NCI-H1092 treated with DMSO at 0.1 percent for 48 hours (cell line): ENCODE measurements at places on chromosomes 16 and 17.

DNA sequence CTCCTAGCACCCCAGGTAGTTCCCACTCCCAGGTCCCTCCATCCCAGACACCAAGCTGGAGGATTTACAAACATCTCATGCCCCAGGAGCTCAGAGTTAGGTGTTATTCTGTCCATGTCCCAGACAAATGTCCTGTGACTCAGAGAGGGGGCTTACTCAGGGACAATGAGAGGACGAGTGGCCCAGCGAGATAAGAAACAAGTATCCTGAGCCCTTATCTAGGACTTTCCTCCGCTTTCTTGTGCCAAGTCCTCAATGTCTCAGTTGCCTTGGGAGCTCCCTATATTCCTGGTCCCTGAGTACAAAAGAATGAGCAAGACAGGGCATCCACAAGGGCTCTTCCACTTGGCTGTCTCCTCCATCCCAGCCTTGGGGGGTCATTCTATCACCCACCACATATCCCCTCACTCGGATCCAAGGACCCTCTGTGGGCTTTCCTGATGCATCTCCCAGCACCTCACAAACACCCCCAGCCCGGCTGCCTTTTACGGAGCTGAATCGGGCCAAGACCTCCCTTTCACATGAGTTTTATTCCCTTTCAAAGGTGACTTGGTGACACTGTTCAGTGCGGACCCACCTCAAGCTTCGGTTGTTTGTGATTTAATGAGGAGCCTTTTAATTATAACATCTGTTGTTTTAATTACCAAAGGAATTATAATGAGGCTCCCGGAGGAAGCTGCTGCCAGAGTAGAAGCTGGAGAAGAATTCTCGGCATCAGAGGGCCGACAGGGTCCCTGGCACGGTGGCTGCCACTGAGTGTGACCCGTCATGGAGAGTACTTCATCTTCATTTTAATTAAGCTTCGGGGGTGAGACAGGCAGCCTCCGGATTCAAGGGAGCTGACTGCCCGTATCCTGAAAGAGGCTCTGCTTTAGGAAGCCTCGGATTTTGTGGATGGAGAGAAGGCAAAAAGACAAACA is 121.5 kb downstream of the WSCD1 start:
- DNase-seq, result no peak

DNA sequence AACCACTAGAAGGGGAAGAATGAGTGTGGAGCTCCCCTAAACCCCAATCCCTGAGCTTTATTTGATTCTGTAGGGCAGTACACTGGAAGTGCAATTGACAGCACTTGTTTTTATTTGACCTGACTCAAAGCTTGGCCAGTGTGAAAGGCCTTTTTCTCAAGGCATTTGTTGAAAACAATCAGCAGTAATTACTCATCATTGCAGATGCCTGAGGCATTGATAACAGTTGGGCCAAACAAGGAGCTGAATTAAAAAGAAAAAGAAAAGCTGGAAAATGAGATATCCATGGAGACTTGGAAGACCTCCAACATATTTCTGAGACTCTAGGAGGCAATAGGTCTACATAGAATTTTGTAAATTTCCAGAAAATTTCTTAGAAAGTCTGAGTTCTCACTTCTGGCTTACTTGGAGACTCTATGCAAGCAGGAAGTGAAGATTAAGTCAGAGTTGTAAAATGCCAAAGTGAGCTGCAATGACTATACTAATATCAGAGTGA is 200.8 kb upstream of the KCNJ16 start:
- no peak for DNase-seq

- DNase-seq, result no peak
These were observed 72.6 kb downstream of the BANP start for GRCh38 chr16:88023786-88024185.

GRCh38 chr16:85698459-85698891 is 9.7 kb upstream of the GINS2 start:
- no peak for DNase-seq

- DNase-seq, result peak; percentile 46
These were observed 12.3 kb downstream of the CES4A start for GRCh38 chr16:67000384-67001351.

GRCh38 chr17:42750739-42751344 is 6.0 kb upstream of the EZH1 start:
- no peak for DNase-seq

GRCh38 chr16:4962716-4963115 is 4.6 kb downstream of the SEC14L5 start:
- no peak for DNase-seq

- DNase-seq, result no peak
These were observed 40.7 kb upstream of the DLX4 start for GRCh38 chr17:49928126-49928800.

- no peak for DNase-seq
These were observed 27.0 kb downstream of the RMI2 start for GRCh38 chr16:11372073-11372828.

- peak; percentile 96 for DNase-seq
These were observed 52.2 kb upstream of the SEC14L1 start for GRCh38 chr17:77088455-77089123.

DNA sequence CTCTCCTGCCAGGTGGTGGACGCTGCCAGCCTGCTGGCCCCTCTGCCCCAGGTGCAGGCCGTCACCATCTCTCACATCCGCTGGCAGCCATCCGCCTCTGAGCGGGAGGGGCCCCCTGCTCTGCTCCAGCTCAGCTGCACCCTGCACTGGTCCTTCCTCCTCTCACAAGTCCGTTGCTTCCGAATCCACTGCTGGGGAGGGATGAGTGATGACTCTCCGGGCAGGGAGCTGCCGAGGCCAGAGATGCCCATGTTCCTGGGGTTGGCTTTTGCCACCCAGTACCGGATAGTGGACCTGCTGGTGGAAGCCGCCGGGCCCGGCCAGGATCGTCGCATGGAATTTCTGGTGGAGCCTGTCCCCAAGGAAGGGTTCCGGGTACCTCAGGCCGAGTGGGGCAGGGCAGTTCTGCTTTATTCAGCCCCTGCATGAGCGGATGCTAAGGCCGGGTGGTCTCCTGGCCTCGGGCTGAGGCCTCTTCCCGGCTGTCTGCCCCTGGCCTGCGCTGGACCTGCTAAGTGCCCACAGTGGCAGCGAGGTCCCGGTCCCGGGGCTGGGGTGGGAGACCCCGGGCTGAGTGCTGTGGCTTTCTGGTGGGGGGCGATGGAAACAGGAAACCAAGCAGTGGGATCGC is 11.4 kb downstream of the ENGASE start:
- no peak for DNase-seq

DNA sequence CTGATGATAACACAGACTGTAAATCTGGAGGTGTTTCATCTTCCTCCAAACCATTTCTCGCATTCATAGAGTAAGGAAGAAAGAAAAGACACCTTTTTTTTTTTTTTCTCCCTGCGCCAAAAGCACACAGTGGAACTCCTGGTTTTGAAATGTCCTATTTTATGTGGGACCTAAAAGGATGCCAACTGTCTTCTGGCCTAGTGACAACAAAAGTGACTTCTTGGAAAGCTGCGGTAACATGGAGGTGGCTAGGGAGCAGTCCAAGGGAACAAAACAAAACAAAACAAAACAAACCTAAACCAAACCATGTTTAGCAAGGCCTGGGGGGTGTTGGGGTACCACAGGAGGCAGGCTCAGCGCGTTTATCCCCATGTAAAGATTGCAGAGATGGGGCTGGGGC is 174.8 kb downstream of the XYLT1 start:
- DNase-seq, result no peak

DNA sequence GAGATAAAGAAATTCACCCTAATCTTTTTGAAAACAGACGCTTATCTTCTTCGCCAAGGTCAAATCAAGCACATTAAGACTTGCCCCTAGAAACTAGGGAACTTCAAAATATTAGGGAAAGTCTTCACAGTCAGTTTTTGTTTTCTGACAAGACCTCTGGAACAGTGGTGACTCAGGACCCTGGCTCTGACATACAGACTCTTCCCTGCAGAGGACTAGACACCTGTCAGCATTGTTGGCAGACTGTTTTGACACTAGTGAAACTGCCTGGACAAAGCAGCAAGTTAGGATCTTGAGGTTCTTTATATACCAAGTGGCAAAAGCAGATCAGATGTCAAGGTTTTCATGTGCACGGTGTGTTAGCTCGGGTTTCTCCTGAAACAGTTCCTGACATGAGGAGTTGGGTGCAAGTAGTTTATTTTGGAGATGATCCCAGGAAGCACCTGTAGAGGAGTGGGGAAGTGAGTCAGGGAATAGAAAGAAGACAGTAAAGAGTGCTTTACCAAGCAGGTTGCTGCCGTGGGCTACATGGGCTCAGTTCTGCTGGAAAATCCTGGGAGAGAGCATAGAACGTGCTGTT is 182.0 kb upstream of the IRX5 start:
- DNase-seq, result peak; percentile 4

- DNase-seq, result no peak
These were observed 6.2 kb upstream of the SLC16A13 start for GRCh38 chr17:7029659-7030058.

DNA sequence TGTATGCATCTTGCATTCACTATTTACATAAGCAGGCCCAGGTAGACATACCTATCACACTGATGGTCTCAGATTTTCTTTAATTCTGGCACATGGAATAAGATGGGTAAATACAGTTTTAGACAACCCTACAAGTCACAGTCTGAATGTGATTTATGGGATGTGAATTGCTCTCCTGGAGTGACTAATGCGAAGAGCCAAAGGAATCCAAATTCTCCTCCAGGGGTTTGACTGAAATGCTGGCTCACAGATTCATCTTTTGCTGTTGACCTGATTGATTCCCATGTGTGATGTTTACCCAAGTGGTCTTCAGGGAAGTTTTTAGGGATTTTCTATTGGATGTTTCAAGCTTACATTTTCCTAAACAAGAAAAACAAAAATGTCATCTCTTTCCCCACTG is 277.9 kb upstream of the MON1B start:
- DNase-seq, result no peak

DNA sequence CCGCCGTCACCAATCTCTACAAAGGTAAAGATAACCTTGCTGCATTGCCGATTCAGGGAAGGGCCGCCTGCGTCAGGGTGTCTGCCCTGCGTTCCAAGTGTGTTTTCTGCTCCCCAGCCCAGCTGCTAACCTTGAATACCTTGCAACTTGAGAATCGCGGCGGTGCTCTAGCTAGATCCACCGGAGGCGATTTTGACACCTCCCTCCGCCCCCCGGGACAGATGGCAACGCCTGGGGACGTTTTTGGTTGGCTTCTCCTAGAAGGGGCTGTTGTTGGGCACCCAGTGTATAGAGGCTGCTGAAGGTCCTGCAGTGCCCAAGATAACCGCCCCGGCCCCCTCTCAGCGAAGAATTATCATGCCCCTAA is 1.5 kb downstream of the HAPSTR1 start:
- DNase-seq, result peak; percentile 43

DNA sequence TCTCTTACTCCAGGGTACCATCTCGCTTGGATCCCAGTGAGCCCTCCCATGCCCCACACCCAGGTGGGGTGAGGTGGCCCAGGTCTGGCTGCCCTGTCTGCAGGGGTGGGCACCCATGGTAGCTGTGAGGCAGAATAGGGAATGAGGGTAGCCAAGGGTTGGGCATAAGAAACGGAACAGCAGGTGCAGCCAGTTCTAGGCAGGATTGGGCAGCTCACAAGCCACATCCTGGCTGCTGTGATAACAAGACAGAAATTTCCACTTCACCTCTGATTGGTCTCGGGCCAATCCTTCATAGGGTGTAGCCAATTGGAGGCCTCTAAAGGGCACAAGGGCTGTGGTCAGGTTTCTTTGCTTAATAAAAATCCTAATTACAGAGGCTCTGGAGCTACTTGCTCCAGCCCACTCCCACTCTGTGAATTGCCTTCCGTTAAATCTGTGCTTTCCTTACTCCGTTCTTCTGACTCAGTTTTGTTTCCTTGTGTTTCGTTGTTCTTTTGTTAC is 1.5 kb upstream of the ARHGDIG start:
- peak; percentile 45 for DNase-seq

GRCh38 chr17:75695830-75696271 is 25.4 kb upstream of the ITGB4 start:
- DNase-seq, result no peak

GRCh38 chr17:13835151-13835550 is 233.4 kb upstream of the HS3ST3A1 start:
- DNase-seq, result no peak

- no peak for DNase-seq
These were observed 46.8 kb downstream of the ZDHHC7 start for GRCh38 chr16:84964386-84965128.

DNA sequence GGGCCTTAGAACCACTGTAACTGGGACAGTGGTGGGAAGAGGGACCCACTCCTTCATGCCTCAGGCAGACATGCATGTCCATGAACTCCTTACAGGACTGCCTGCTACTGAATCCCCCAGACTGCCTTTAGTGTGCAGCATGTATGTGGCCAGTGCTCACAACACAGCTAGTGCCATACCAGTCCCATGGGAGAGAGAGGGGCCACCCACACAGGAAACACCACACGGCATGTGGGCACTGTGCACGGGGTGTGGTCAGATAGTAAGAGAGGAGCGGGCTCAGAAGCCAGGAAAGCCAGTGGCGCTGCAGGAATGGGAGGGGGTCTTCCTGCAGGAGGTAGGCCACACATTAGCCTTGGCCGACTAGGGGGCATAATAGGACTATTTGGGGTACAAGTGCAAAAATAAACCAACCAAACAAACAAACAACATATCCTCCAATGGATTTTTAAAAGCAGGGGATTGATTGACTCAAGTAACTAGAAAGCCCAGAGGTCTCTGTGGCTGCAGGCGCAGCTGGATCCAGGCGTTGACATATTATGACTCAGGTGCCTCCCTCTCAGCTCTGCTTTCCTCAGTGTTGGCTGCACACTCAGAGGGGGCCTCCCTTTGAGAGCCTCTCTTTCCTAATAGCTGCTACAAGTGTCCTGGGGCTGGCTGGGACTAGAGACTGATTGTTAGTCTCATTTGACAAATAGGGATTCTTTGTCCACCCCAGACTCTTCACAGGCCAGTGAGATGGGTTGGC is 104.4 kb downstream of the AMFR start:
- no peak for DNase-seq

DNA sequence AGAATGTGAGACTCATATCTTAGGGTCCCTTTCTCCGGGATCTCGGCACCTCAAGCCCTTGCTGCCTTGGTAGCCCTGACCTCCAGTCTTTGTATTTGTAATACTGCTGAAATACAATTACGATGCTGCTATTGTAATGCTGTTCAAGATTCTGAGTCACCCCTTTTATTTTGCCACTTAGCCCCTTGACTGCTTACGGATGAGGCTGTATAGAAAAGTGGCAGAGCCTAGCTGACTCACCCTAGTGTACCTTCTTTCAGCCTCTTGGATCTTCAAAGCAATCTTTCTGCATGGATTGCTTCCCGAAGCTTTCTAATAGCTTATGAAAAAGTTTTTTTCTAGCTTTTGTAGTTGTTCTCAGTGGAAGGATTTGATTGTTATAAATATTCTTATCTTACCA is 187.9 kb downstream of the KCNJ2 start:
- no peak for DNase-seq

DNA sequence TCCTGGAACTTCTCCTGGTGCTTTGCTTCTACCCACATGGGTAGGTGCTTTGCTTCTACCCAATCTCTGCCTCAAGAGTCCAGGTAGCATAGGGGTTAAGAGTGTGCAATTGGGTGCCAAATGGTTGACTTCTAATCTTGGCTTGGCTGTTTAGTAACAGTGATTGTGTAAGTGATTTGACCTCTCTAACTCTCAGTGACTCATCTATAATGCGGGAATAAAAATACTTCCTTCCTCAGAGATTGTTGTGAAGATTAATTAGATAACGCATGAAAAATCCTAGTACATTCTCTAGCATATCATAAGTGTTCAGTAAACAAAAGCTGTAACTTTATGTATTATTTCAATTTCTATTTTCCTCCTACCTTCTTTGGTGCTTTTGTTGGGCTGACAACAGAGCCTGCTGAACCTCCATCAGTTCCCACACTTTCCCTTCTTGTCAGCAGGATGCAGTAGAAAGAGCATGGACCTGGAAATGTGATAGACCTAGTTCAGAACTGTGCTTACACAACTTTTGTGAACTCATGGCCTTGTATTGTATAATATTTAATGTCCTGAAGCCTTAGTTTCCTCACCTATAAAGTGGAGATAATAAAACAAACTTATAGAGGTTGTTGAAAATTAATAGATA is 72.9 kb upstream of the SMIM36 start:
- no peak for DNase-seq
